ENCODE measurements at places on chromosomes 13 and 19.

- no peak for DNase-seq
Measured at GRCh38 chr13:37212826-37213225, 107.4 kb upstream of the CSNK1A1L start.

DNA sequence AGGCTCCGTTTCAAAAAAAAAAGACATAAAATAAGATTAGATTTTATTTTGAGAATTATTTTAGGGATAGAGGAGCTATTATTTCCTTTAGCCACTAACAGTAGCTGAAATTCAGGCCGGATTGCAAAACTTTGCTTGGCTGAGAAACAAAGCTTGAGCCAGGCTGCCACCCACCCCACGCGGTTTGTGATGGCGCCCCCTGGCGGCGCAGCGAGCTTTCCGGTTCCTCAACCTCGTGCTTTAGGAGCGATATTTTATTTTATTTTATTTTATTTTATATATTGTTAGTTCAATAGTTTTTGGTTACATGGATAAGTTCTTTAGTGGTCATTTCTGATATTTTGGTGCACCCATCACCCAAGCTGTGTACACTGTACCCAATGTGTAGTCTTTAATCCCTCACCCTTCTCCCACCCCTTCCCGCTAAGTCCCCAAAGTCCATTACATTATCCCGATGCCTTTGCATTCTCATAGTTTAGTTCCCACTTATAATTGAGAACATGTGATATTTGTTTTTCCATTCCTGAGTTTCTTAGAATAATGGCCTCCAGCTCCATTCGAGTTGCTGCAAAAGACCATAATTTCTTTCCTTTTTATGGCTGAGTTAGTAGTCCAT, 19.8 kb upstream of the CEACAM4 start:
- peak; percentile 69 for DNase-seq

GRCh38 chr13:97798171-97798821, 155.2 kb upstream of the IPO5 start:
- DNase-seq = no peak

GRCh38 chr13:110129539-110130186, 177.3 kb downstream of the COL4A1 start:
- no peak for DNase-seq

- no peak for DNase-seq
Measured at GRCh38 chr13:113818700-113819295, 45.1 kb downstream of the GAS6 start.

DNA sequence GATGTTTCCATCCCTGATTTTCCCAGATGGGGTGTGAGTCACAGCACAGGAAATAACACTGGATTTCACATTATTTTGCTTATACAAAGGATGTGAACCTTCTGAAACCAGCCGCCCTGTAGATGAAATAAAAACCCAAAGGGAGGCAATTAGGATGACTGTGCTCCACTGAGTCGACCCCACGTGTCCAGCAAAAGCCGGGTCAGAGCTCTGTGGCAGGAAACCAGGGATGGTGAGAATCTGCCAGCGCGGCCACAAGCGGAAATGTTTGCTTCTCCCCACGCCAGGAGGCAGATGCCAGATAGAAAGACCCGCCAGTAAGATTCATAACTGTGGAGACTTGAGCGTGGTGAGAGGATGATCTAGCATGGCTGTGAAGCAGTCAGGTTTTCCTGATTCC, 764.4 kb downstream of the LIG4 start:
- DNase-seq = no peak

DNA sequence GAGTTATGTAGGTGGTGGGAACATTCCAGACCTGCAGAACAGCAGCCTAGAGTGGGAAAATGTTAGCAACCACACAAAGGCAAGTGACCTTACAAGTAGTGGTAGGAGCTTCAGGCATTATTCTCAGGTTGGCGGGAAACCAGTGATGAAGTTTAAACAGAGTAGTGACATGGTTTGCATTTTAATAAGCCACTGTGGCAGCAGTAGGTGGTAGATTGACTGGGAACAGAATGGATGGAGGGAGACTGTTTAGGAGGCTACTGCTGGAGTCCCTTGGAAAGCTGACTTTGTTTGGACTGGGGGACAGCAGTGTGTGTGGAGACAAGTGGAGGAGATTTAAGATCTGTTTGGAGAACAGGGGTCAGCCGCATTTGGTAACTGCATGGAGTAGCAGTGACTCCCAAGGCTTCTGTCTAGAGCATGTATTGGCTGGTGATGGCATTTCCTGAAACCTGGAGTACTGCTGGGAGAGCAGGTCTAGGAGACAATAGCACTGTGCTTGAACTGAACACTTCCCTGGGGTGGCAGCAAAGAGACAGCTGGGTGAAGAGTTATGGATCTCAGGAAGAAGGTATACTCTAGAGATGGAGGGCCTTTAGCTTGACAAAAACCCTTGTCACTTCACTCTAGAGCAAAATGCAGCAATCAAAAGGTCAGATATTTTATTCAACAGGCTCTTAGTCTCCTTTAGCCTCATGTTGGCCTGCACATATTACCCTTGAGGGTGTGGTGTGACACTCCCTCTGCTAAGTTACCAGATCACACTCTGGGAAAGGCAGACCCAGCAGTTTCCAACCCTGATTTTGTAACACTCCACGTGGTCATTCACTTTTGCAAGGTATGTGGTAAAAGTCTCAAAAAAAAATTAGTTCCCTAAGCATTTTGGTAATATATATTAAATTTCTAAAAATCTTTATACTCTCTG, 70.3 kb downstream of the DHRS12 start:
- no peak for DNase-seq

GRCh38 chr13:109130093-109130835, 500.9 kb downstream of the MYO16 start:
- DNase-seq = no peak

DNA sequence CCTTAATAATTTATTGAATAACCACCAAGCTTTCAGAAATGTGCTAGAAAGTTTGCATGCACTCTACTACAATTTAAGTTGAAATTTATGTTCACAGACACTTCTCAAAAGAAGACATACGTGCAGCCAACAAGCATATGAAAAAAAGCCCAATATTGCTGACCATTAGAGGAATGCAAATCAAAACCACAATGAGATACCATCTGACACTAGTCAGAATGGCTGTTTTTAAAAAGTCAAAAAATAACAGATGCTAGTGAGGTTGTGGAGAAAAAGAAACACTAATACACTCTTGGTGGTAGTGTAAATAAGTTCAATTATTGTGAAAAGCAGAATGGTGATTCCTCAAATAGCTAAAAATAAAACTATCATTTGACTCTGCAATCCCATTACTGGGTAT, 308.8 kb upstream of the PCDH9 start:
- no peak for DNase-seq

- no peak for DNase-seq
Measured at GRCh38 chr19:57682226-57682766, 519 bp downstream of the ZNF551 start.

DNA sequence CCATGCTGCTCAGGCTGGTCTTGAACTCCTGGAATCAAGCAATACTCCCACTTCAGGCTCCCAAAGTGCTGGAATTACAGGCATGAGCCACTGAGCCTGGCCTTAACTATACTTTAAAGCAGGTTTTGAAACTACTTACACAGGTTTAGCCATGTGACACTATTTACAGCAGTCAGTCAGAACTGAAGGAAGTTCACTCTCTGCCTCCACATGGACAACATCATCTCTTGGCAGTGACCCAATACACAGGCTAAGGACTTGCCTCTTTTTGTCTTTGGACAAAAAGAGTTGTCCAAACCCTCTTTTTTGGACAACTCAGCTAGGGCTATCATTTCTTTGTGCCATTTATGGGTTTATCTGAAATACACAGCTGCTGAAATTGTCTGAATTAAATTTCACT, 89.0 kb upstream of the CLDN10 start:
- DNase-seq = no peak

DNA sequence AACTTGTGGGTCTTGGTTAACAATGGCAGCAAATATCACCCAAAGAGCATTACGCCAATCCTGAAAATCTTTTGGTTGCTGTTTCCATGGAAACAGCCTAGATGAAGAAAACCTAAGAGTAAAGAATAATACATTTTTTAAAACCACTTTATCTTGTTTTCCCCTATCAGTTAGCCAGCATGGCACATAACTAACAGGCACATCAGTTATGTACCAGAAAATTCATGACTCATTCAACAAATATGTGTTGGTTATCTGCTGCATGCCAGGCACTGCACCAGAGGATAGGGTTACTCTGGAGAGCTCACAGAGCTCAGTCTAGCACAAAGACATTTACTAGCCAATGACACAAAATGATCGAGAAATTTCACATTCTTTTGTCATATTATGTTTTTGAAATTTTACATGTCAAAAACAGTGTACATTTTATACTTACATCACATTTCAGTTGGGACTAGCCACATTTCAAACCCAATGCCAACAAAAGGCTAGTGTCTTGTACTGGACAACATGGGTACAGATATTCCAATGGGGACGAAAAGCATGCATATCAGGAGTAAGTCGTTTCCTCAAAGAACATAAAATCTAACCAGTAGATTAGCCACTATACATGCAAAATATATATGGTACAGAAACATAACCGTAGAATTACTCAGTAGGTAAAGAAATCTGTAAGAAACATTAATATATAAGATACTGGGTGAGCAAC, 20.3 kb downstream of the LNX2 start:
- no peak for DNase-seq

DNA sequence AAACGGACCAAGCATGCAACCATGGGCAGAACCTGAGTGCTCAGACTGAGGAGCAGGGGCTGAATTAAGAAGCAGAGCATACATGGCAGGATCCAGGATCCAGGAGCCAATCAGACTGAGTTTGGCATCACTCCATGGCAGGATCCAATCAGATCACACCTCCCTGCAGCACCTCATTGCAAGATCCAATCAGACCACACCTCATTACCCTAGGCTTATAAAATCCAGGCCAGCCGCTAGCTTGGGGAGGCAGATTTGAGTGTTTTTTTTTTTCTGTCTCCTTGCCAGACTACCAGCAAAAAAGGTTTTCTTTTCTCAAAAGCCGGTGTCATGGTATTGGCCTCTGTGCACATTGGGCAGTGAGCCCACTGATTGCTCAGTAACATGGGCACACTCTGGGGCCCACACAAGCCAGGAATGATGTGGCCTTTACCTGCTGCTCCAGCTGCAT, 127.9 kb upstream of the GJB6 start:
- DNase-seq = no peak

DNA sequence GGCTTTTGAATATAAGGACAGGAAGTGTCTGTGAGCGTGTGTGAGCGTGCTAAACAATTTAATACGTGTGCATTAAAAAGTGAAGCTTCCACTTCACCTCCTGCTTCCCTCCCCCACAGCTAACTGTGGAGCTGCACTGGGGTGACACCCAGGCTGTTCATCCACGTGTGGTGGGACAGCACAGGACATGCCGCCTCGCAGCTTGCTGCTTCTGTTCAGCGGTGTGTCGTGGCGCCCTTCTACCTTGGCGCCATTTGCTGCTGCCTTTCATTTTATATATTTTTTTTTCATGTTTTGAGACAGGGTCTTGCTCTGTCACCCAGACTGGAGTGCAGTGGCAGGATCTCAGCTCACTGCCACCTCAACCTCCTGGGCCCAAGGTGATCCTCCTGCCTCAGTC, 63.3 kb downstream of the MCF2L start:
- DNase-seq = no peak

GRCh38 chr19:45884682-45885555, 1.0 kb downstream of the IRF2BP1 start:
- peak; percentile 54 for DNase-seq

DNA sequence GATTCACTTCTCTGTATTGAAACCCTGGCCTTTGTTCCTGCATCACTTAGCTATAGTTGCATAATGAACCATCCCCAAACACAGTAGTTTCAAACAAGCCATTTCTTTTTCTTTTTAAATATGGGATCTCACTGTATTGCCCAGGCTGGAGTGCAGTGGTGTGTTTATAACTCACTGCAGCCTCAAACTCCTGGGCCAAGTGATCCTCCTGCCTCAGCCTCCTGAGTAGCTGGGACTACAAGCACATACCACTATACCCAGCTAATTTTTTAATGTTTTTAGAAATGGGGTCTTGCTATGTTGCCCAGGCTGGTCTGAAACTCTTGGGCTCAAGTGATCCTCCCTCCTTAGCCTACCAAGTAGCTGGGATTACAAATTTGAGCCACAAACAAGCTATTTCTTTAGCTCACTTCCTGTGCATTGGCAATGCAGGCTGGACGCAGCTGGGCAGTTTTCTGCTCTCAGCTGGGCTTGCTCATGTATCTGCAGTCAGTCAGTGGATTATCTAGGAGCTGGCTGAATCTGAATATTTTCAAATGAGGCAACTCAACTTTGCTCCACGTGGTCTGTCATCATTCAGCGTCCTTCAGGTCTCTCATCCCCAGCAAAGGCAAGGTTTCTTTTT, 49.5 kb upstream of the SIN3B start:
- no peak for DNase-seq

GRCh38 chr13:50070186-50070585, 54.9 kb downstream of the KCNRG start:
- no peak for DNase-seq

GRCh38 chr19:18086590-18087138, at the start of gene IL12RB1:
IL12RB1 (minus strand) TSS chr19:18086934; CDS start chr19:18086823, 111 bp downstream.
- DNase-seq = peak; percentile 72

DNA sequence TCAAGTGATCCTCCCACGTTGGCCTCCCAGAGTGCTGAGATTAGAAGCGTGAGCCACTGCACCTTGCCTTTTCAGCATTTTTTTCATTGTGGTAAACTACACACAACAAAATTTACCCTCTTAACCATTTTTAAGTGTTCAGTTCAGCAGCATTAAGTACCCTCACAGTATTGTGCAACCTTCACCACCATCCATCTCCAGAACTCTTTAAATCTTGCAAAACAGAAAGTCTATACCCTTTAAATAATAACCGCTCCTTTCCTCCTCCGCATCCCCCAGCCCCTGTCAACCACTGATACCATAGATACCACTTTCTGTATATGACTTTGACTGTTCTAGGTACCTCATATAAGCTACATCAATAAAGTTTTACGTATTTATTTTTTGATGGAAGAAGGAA, 20.8 kb upstream of the CASP14 start:
- DNase-seq = no peak

DNA sequence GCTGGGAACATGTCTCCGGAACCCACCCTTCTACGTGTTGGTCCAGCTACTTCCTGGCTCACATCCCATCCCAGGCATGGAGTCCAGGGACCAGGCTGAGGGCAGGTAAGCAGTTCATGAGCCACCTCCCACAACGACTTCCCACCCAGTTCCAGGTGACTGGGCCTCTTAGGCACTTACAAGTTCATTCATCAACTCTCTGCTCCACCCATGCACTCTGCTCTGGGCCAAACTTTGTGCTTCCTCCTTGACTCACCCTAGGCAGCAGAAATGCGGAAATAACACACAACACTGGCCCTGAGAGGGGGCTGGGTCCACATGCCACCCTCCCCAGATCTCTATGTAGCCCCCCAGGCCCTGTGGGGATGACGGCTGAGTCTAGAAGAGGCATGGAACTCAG, 20.5 kb downstream of the IQCN start:
- DNase-seq = no peak

DNA sequence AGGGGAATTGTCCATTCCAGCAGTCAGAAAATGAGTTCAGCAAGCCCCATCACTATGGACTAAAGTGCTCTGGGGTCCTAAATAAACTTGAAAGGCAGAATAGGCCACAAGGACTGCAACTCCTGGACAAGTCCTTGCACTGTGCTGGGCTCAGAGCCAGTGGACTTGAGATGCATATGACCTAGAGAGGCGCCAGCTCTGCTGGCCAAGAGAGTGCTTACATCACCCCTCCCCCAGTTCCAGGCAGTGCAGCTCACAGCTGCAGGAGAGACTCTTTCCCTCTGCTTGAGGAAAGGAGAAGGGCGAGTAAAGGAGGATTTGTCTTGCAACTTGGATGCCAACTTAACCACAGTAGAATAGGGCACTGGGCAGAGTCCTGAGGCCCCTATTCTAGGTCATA, 109.5 kb upstream of the WASF3 start:
- DNase-seq = no peak

Measured in activated T-cell treated with anti-CD3 and anti-CD28 coated beads, Interleukin-2, amount 50 U/mL, for 24 hours (primary cell).